ENCODE measurements at places on chromosomes 5 and 9.
A peak's percentile ranks its signal among the peaks of the same experiment; 100 is the strongest.

GRCh38 chr5:168468836-168469235 lies 17.4 kb upstream of the RARS1 start:
- DNase-seq: peak; percentile 76

DNA sequence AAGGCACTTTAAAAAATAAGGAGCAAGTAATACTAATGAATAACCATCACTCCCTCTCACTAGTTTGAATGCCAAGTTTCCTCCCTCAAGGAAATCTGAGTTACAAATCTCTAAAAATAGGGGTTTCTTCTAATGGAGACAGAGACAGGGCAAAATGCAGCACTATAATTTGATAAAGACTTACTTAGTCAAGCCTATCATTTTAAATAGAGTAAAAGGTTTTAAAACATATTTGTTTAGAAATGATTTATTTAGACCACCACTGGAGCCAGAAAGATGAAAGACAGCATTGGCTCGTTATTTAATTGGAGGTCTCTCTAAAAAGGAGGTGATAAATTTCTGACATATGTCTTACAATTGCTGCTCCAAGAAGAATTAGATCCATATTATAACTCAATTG lies 228.7 kb downstream of the TLE1 start:
- no peak for DNase-seq

DNA sequence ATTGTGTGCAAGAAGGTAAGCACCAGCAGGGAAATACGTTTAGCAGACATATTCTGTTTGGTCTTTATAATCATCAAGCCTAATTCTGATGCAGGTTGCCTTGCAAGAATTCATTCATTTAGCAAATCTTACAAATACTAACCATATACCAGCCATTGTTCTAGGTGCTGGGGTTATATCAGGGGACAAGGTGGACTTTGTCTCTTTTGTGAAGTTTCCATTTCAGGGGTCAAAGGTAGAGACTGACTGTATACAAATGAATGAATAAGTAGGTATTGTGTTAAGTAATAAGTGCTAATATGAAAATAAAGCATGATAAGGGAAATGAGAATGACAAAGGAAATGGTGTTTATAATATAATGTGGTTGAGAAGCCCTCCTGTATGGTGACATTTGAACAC lies 64.0 kb downstream of the LNPEP start:
- DNase-seq: no peak

DNA sequence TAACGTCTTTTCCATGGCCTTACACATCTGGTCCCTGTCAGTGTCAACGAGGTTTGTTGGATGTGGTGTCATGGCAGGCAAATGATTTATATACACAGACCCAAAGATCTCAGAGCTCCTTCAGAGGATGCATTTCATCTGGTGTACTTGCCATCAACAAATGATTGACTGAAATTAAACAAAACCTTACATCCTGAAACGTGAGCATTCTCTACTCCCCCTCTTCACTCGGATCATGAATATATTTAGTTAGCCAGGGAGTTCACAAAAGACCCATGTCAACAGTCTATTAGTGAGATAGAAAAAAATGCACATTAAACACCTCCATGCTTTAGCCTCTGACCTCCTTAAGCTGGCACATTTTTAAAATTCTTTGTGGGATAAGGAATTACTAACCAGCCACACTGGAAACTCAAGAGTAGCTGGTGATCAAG lies 215.6 kb downstream of the EFNA5 start:
- DNase-seq: peak; percentile 80

DNA sequence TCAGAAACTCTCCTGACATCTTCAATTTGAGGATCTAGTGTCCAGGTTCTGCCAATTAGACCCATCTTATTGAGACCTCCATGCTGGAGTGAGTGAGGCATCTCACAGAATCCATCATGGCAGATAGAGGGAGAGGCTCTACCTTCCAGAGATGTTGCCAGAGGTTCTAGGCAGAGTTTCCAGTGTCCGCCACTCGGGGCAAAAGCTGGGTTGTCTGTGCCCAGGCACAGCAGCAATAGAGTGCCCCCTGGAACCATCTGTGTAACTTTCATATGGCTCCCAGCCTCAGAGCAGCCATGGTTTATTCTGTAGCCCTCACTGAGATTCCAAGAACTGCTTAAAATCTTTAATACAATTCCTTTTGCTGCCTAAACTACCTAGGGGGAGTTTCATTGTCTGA lies 16.6 kb upstream of the CCDC112 start:
- DNase-seq: no peak

DNA sequence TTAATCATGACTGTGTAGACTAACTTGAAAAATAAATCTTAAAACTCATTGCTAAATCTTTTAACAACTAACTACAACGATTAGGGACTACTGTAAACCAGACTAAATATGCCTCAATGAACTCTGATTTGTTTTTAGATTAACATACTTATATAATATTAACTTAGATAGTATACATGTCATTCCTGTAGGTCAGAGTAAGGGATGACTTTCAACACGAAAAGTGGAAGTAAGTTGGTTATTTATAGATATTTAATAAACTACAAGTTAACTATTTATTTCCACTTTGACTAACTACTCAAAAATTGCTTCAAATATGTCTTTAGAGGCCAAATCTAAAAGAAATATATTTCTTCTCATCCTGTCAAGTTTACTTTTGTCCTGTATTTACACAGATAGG lies 795.6 kb downstream of the PTPRD start:
- DNase-seq: no peak
